Naive B cell (primary cell): ENCODE measurements at places on chromosomes 13 and 19. TPM values are rescaled to one million over a fixed set of nuclear protein-coding genes. Genes with fewer than 3 reads are reported as not detected.

- no peak for DNase-seq
Observed at GRCh38 chr13:93745884-93746283, 519.3 kb downstream of the GPC6 start.

GRCh38 chr19:23758187-23759074, at the start of gene ZNF681:
ZNF681 (minus strand) TSS chr19:23758891; CDS start chr19:23758749, 142 bp downstream.
- peak; percentile 85 for DNase-seq

DNA sequence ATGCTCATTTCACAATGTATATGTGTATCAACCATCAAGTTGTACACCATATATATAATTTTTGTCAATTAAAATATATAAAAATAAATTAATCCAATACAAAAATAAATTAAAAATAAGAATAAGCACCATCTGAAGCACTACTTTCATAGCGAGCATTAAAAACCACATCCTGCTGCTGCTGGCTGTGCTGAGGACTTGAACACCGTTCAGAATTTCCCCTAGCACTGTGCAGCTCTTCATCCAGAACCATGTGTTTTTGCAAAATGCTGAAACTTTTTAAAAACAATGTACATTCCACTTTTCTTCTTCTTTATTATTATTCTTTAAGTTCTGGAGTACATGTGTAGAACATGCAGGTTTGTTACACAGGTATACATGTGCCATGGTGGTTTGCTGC, 40.0 kb upstream of the FOXO1 start:
- no peak for DNase-seq

DNA sequence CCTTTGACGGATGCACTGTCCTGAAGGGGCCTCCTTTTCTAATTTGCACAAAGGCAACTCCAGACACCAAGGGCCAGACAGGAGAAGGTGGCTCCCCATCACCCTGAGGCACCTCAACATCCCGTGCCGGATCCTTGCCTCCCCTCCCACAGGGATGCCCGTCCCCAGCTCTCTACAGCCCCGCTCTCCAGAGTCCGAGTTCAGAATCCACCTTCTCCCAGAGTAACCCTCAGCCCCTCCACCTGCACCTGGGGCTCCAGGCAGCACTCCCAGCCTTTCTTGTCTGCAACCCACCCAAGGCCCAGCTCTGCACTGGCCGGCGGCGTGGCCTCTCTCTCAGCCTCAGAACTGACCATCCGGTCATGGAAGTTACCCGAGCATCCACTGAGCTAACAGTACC, 4.8 kb downstream of the NDUFB7 start:
- no peak for DNase-seq

- DNase-seq, result no peak
Observed at GRCh38 chr13:33347861-33348260, 62.3 kb upstream of the STARD13 start.

DNA sequence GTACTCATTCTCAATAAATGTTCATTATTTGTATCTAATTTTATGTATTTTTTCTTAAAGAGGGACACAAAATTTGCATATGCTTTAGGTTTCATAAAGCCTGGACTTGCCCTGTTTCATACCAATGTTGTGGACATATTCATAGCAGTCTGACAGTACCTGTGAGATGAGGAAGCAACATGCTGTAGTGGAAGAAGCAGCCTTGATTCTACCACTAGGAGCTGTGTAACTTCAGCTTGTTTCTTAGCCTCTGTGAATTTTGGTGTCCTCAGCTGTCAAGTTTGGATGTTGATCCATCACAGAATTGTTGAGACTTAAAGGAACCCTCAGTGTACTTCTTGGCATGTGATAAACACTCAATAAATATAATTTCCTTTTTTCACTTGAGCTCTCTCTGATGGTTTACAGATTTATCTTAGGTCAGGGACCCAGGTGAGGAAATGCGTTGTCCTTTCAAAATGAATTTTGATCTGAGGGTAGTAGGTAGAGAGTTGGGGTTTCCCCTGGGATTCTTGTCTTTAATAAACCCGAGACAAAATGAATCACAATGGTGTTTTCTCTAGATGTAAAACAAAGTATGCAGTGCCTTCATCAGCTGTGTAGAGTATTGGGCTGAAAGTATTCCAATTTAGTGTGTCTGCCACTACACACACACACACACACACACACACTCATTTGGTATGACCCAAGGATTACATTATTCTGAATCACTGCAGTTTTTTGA, 152.1 kb downstream of the KCNRG start:
- DNase-seq, result no peak

DNA sequence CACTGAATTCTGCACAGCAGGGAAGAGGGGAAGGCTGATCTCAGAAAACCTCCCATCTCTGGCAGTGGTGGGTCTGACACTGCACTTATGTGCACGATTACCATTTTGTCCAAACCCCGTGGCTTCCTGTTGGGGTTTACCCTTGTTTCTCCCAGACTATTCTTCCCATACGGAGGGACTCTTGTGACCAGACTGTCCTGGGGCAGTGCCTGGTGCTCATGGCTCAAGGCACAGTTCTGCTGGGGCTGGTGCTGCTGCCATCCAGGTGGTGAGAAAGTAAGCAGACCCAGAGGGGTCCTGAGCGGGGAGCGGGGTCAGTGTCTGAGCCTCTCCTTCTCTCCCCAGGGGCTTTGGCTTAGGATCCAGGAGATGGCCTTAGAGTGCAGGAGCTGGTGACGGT, 5.1 kb upstream of the SIGLEC9 start:
- DNase-seq, result no peak

DNA sequence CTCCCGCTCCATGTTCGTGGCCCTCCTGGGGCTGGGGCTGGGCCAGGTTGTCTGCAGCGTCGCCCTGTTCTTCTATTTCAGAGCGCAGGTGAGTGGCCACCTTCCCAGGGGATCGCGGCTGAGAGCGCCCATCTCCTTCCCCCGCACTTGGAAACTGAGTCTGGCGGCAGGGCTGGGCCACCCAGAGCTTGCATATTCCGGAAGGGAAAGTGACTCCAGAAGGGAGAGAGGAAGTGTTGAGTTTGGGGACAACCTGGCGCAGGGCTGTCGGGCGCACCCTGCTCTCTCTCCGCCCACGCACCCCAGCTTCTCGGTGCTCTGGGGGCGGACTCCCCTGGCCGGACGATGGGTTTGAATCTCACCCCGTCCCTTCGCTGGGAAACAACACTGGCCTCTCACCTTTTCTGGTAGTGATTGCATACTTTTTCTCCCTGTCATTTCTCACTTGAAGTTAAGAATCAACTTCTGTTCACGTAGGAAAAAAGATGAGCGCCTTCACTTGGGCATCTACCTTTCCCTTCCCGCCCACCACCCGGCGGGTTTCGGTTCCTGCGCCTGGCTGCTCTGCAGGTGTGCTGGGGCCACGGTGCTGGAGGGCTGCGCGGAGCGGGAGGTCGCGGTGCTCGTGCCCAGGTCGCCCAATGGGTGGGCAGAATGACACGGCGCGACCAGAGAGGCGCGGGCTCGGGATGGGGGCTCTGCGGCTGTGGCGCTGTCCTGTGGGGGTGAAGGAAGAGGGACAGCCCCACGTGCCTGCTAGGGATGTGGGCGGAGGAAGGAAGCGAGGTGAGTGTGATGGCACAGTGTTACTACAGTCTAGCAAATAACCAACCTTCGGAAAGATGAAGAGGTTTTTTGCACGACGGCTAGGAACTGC, 721 bp downstream of the TNFSF11 start:
- peak; percentile 22 for DNase-seq

- no peak for DNase-seq
Observed at GRCh38 chr19:16877581-16877980, 11.2 kb upstream of the F2RL3 start.

- DNase-seq, result no peak
Observed at GRCh38 chr19:28706693-28707092, 506.3 kb downstream of the UQCRFS1 start.

GRCh38 chr13:50243931-50244330, 228.7 kb downstream of the KCNRG start:
- no peak for DNase-seq

GRCh38 chr13:114122591-114123211, 9.7 kb downstream of the RASA3 start:
- DNase-seq, result no peak

GRCh38 chr19:16228637-16229321, 31.1 kb downstream of the AP1M1 start:
- no peak for DNase-seq

- DNase-seq, result peak; percentile 87
Observed at GRCh38 chr19:37928527-37929286, 21.7 kb downstream of the SIPA1L3 start.

- DNase-seq, result no peak
Observed at GRCh38 chr19:39479916-39480315, 722 bp upstream of the TIMM50 start.

GRCh38 chr19:44499962-44500949, at the start of gene ZNF180:
ZNF180 (minus strand) TSS chr19:44500522; CDS start chr19:44497334, 3,188 bp downstream.
- peak; percentile 95 for DNase-seq

- DNase-seq, result no peak
Observed at GRCh38 chr13:101655435-101655834, 203.0 kb downstream of the ITGBL1 start.

- no peak for DNase-seq
Observed at GRCh38 chr13:57857945-57858344, 226.4 kb downstream of the PCDH17 start.

- DNase-seq, result peak; percentile 60
Observed at GRCh38 chr13:113816946-113817859, 46.7 kb downstream of the GAS6 start.

GRCh38 chr19:46189971-46190888, 39.3 kb upstream of the IGFL1 start:
- no peak for DNase-seq

GRCh38 chr13:59450229-59450628, 713.5 kb downstream of the DIAPH3 start:
- no peak for DNase-seq

- no peak for DNase-seq
Observed at GRCh38 chr13:30071969-30072817, 221.8 kb upstream of the UBL3 start.

DNA sequence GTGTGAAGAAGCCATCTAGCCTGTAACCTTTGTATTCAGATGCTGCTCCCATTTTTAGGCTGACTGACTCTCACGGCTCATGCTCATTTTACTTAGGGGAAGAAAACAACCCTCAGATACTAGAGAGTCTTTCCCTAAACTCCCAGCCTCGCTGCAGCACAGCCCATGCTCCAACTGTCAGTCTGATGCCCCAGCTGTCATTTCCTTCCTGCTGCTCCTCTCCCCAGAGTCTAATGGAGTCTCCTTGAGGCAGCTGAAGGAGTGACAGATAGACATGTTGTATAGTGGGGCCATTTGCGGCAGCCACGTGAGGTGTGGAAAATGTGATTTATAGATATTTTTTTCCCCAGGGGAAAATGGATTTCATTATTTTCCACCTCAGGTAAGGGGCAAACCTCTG, 59.2 kb upstream of the OLFM4 start:
- no peak for DNase-seq

DNA sequence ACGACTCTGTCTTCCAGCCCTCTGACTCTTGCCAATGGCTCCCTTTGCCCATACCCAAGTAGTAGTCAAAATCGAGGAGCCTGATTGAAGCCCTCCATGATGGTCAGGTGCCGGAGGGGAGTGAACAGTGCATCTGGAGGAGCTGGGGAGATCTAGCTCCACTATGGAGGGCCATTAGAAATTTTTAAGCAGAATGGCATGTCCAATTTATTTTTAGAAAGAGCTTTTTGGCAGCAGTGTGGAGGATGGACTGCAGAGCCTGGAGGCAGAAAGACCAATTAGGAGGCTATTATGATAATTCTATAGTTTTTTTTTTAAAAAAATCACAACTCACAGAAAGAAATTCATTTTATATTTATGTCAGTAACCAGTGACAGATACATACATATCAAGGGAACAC, 92.7 kb upstream of the SLC7A1 start:
- DNase-seq, result no peak

DNA sequence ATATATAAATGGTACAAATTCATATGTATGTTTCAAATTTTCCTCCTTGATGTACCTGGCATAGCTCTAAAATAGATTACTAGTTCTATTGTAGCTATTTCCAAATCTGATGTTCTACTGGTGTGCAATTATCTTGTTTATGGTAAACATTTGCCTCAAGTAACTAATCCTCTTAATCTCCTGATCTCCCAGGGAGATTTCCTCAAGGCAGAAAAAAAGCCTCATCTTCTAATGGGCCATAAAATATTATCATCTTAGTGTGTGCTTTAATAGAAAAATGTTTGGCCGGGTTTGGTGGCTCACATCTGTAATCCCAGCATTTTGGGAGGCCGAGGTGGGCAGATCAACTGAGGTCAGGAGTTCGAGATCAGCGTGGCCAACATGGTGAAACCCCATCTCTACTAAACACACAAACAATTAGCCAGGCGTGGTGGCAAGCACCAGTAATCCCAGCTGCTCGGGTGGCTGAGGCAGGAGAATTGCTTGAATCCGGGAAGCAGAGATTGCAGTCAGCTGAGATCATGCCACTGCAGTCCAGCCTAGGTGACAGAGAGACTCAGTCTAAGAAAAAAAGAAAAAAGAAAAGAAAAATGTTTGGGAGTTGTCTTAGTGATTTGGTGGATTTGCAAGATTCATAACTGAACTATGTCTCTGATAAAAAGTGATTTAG, 498.9 kb upstream of the SLITRK5 start:
- DNase-seq, result no peak

DNA sequence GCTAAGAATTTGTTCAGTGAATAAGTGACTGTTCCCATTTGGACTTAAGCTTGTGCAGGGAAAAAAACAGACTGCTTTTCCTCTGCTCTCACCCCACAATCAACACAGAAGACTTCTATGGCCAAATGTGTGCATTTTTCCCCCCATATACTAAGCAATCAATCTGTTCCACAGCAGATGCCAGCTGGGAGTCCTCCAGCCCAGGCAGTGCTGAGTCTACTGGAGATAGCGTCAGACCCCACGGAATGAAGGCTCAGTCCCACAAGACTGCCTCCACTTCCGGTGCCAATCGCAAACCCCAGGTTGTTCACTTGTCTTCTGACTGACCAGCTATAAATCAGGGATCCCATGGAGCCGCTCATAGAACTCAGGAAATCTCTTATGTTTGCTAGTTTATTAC, 69.5 kb upstream of the ANKRD10 start:
- no peak for DNase-seq

- no peak for DNase-seq
Observed at GRCh38 chr13:108086678-108087077, 128.7 kb downstream of the LIG4 start.

DNA sequence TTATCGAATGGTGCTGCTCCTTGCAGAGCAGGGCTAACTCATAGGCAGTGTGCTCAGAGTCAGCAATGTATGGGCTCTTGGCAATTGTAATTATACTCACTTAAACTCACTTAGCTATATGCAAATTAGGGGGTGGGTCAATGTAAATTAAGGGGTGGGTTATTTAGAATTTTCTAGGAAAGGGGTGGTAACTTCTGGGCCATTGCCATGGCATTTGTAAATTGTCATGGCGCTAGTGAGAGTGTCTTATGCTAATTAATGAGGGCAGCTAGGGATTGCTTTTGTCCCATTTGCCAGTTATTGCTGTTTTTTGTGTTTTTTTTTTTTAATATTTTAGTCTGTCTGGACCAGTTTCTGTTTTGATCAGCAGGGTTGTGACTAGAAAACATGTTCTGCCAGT, 68.4 kb downstream of the DIAPH3 start:
- no peak for DNase-seq

Gene CGB1
- not detected for polyA plus RNA-seq

Gene SRRM5
- 0.73 TPM for polyA plus RNA-seq

Gene SLC25A41
- polyA plus RNA-seq, result not detected

Gene FCAR
- polyA plus RNA-seq, result 0.63 TPM

Gene LCP1
- polyA plus RNA-seq, result 755 TPM

Gene ZNF726
- polyA plus RNA-seq, result 2.7 TPM

Gene IGFL1
- not detected for polyA plus RNA-seq

Gene NANOS3
- polyA plus RNA-seq, result not detected

Gene EBI3
- polyA plus RNA-seq, result 3.4 TPM

Gene ADGRE1
- polyA plus RNA-seq, result 0.67 TPM

Gene CCNA1
- polyA plus RNA-seq, result not detected

Gene COX6B2
- not detected for polyA plus RNA-seq

Gene NLRP9
- polyA plus RNA-seq, result not detected

Gene DLL3
- 0.20 TPM for polyA plus RNA-seq
